ENCODE measurements at places on chromosomes 4 and X. TPM values are rescaled to one million over a fixed set of nuclear protein-coding genes. Genes with fewer than 3 reads are reported as not detected.

The STK32B gene
- not detected for total RNA-seq

- DNase-seq = peak; percentile 84
Measured at GRCh38 chr4:2798399-2799223, 5.7 kb downstream of the SH3BP2 start.

- DNase-seq = peak; percentile 70
Measured at GRCh38 chr4:87390551-87390890, 467 bp downstream of the HSD17B11 start.

The TSPAN6 gene
- total RNA-seq = 9.5 TPM

GRCh38 chrX:40158036-40158706 lies 60.4 kb upstream of the BCOR start:
- no peak for DNase-seq

DNA sequence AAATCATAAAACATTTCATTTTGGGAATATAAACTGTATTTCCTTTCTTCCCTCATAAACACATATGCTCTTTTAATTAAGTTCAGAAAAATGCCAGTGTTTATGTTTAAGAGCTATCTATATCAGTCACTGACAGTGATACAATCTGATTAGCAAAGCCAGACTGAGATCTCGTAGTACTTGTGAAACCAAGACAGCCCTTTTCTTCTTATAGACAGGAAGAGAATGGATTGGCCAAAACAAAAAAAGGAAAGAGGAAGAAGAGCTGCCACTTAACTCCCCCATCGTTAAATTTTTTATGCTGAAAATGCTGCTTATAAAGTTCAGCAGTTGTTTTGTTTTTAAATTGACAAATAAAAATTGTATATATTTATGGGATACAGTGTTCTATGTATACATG lies 87.4 kb downstream of the PLAC1 start:
- DNase-seq = no peak

GRCh38 chrX:112766774-112767173 lies 73.9 kb downstream of the AMOT start:
- DNase-seq = no peak

GRCh38 chrX:106437407-106437806 lies 174.4 kb upstream of the RADX start:
- no peak for DNase-seq

DNA sequence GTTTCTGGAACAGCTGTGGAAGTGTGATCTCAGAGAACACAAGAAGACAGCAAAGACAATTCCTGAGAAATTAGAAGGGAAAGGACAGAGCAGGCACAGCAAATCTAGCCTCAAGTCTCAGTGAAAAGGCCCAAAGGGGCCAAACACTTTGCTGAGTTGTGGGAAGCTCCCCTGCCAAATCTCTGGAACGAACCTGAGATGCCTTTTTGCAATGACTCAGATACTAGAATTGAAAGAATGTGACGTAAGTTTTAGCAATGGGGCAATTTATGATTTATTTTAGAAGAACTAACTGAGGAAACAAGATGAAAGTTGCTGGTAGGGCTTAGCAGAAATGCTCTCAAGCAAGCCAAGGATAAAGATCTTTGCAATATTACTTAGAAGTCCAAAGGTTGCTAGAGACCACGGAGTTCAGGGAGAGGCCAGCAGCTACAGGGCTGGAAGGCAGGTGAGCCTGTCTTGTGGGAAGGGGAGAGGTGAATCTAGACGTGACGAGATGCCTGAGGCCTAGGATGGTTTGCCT lies 92.8 kb downstream of the AMELX start:
- DNase-seq = peak; percentile 35

DNA sequence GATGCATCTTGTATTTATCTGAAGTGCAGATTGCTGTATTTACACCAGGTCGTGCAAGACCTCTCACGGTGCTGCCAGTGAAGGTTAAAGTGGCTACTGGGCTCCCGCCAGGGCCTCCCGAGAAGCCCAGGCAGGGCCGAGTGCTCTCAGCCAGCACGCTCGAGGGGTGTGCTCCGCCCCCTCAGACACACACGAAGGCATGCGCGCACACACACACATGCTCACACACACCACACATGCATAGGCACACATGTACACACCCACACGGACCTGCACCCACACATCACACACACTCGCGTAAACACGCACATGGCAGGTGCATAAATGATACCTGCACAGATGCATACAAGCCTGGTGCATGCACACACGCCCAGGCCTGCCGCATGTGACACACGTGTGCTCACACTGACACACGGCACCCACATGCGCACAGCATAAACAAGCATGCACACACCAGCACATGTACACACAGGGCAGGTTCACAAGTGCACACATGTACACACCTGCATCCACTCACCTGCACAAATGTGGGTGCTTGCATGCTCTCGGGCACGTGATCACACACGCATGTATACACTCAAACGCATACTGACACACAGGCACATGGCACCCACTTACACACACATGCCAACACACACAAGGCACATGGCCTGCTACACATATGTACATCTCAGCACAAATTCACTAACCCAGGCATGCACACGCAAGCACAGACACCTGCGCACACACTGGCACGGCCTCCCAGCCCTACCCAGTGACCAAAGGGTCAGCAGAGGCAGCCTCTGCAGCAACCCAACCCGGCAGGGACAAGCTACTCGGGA lies 71.6 kb downstream of the FAM53A start:
- no peak for DNase-seq

DNA sequence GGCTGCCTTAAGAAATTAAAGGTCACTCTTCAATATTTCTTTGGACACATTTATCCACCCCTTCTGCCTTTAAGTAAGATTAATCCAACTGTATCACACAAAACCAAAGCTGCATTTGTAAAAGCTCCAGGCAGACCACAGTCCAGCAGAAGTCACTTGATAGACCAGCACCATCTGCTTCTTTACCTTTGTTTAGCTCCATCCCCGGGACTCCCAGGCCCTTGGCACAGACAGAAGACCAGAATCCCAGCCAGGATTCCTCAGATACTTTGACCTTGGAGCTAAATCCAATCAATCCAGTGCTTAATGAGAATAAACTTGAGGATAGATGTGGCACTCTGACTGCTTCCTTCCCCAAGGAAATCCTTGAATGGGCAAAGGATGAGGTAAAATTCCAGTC lies 333.1 kb upstream of the RASGEF1B start:
- no peak for DNase-seq

The CTAG1B gene
- not detected for total RNA-seq

GRCh38 chrX:107565931-107566603 lies 62.2 kb upstream of the PRPS1 start:
- peak; percentile 23 for DNase-seq

GRCh38 chr4:21780148-21780547 lies 168.4 kb downstream of the KCNIP4 start:
- DNase-seq = no peak

DNA sequence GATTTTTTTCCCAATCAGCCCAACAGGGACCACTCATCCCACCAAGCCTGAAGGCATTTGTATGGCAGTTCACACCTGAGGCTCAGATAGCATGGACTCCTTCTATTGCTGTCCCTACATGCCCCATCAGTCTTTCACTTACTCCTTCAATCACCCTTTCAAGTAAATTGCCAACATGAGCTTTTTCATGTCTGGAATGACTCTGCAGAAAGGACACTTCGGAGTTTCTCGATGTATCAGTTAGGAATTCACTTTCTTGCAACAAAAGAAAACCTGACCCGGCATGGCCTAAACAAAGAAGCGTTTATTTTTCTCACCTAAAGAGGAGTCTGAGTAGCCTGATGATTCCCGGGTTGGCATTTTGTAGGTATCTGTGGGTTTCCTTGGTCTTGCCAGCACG lies 38.6 kb downstream of the RXFP1 start:
- no peak for DNase-seq

The NPY1R gene
- total RNA-seq = 0.13 TPM

- DNase-seq = no peak
Measured at GRCh38 chr4:2060611-2061185, 1.6 kb downstream of the NAT8L start.

DNA sequence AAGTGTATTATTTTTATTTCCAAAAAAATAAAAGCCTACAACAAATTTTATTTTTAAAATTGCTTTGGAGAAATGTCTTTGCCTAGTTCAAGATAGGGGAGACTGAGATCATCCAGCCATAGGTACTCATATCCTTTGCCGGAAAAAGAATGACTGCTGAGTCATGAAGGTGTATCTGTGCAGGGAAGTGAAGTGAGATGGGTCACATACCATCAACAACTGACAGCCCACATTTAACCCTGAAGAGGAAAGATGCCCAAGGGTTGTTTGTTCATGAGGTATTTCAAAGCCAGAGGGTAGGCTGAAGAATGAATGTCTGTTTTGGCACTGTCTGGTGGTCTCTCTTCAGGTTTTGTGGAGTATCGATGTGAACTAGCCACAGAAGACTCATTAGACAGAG lies 106.7 kb upstream of the TTC29 start:
- no peak for DNase-seq

DNA sequence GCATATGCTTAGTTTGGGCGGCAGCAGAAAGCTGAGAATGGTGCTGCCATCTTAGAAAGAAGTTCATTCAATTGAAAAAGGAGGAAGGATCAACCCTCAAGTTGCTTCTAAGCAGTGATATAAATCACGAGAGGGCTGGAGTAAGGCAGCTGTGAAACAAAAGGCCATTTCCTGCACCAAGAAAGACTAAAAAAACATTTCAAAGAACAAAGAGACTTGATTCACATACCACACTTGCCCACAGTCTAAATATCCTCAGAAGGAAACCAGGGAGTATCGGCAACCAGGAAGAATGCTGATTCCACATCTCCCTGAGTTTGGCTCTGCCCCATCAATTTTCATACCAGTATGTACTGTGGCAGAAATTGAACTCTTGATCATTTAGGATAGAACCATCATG lies 240.1 kb downstream of the OPHN1 start:
- DNase-seq = no peak

DNA sequence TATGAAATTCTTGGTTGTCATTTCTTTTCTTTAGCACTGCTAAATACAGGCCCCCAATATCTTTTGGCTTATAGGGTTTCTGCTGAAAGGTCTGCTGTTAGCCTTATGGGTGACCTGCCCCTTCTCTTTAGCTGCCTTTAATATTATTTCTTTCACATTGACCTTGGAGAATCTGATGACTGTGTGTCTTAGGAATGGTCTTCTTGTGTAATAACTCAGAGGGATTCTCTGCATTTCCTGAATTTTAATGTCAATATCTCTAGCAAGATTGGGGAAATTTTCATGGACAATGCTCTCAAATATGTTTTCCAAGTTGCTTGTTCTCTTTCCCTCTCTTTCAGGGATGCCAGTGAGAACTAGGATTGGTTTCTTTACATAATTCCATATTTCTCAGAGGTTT lies 292.4 kb downstream of the SLC7A11 start:
- no peak for DNase-seq

DNA sequence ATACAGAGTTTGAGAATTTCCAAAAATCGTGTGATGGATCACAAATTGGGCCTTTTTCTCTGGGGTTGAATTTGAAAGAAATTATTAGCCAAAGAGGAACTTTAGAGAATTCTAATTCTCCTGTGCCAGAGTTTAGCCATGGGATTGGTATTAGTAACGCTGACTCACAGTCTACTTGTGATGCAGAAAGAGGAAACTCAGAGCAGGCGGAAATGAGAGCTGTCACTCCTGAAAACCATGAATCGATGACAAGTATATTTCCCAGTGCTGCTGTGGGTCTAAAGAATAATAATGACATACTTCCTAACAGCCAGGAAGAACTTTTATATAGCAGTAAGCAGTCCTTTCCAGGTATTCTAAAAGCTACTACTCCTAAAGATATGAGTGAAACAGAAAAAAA lies 64.9 kb downstream of the N4BP2 start:
- no peak for DNase-seq

The SLC25A53 gene
- 6.5 TPM for total RNA-seq

- DNase-seq = no peak
Measured at GRCh38 chrX:71236836-71237235, 13.8 kb downstream of the GJB1 start.

DNA sequence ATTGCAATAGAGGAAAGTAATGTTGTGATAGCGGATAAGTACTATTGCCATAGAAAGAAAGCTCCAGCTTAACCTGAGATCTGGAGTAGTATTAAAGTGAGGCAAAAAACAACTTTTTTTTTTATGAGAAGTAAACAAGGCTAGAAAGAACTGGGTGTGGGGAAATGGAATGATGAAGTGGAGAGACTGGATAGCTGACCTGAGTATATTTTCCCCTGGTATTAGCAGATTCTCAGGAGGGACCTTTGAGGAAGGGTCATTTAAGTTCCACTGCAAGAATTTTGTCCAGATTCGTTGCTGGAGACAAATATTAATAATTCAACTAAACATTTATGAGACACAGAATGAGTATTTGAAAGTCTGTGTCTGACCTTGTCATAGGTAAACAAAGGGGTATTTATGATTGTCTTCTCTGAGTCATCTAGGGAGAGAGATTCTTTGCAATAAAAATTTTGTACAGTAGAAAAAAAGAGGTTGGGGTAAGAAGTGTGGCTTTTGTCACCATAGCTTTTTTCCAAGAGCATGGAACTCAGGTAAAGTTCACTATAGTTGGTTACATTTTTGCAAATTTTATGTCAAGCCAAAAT lies 2095.9 kb downstream of the ARAP2 start:
- DNase-seq = no peak

The CDX4 gene
- total RNA-seq = not detected

- no peak for DNase-seq
Measured at GRCh38 chr4:103002551-103002950, 17.0 kb downstream of the SLC9B1 start.

- no peak for DNase-seq
Measured at GRCh38 chr4:104073229-104073628, 353.4 kb upstream of the TACR3 start.

DNA sequence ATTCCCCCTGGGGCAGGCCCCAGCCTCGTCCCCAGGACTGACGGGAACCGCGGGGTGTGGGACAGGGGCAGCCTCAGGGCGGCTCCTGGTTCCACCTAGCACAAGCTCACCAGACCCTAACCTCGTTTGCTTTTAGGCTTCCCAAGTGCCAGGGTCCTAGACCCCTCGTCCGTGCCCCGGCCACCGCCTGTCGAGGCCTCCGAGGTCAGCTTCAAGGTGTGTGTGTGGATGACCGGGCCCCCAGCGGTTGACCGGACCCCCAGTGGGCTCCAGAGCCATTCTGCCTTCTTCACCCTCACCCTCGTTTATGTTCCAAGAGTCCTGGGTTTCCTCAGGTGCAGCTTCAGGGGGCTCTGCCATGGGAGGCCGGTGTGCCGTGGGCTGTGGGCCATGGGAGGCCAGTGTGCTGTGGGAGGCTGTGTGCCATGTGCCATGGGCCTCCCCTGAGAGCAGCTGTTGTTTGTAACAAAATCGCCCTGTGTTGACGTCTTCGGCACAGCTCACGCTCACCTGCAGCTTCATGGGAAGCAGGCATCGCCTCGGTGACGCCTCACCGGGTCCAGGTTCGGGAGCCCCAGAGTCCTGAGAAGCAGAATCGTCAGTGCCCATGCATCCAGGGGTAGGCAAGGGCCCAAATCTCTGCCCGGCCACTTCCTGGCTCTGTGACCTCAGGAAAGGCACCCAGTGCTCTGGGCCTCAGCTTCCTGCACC lies 43.0 kb upstream of the HMX1 start:
- DNase-seq = no peak

The SHROOM3 gene
- total RNA-seq = 62.1 TPM

DNA sequence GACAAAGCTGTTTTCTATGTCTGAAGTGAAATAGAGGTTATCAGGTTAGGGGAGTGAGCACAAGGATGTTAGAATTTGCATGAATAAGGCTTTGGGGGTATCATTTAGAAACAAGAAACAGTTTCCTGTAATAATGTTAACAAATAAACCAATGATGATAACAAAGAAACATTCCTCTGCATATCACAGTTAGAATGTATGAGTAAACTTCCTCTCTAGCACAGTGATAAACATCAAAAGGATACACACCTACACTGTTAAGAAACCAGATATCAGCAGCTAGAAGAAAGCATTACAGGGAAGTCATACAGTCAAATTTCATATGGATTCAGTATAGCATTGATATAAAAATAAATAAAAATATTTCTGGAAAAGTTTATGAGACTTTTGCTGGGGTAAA lies 340.0 kb upstream of the MAGEB16 start:
- peak; percentile 34 for DNase-seq

All from HT-29 (cell line).